ENCODE measurements at places on chromosomes 3 and 15.

- peak; percentile 30 for DNase-seq
Measured at GRCh38 chr15:33547876-33548275, 237.1 kb downstream of the RYR3 start.

DNA sequence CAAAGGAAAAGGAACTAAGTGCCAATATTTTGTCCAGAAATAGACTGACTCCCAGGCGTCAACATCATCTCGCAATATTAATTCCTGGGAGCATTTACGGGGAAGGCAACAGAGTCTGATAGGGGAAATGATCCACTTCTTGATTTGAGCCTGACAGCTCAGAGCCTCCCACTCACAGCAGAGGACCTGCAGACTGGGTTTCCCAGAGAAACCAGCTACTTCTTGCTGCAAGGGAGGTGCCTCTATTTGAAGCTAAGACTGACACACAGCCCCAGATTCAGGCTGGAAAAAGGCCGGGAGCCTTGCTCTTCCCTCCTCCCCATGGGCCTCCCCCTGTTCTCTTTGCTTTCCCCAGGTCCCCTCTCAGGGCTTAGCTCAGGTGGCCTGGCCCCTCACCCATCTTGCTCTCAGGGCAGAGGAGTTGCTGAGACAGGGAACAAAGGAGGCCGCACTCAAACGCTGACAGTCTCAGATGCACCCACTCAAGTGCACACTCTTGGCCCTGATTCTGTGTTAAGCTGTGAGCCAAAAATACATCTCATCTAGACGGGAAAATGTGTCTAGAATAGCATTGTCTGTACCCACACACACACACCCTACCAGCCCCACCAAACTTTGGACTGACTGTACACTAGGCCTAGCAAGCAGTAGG, 49.8 kb upstream of the DCLK3 start:
- no peak for DNase-seq

GRCh38 chr3:189053322-189053721, 118.4 kb upstream of the TPRG1 start:
- no peak for DNase-seq

DNA sequence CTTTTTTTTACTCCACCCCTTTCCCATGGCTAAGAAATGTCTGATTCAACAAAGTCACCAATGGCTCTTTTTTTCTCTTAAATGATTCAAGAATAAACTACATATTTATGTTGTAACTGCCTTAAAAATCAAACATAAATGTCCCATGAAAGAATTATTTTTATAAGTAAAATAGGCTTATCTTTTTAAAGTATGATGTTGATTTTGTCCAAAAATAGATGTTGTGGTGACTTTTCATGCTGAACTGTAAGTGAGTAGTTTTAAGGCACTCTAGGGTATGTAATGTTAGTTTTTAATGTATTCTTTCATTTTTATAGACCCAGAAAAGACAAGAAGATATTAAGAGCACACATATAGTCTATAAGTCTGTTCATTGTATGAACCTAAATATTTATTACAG, 594.9 kb downstream of the NLGN1 start:
- no peak for DNase-seq

DNA sequence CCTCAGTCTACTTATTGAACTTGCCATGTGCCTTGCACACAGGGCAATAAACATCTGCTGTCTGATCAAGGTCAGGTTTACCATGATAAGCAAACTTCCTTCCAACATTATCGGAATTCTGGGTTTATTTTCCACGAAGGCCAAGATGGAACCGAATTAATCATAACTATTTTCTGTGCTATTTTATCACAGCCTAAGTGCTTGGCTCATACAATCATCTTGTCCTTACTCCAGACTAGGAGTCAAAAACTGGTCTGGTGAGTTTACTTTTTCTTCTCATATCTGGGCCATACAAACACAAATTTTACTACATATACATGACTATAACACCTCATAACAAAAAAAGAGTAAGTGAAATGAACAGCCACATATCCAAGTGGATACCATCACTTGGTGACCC, 2.3 kb downstream of the FBN1 start:
- no peak for DNase-seq

DNA sequence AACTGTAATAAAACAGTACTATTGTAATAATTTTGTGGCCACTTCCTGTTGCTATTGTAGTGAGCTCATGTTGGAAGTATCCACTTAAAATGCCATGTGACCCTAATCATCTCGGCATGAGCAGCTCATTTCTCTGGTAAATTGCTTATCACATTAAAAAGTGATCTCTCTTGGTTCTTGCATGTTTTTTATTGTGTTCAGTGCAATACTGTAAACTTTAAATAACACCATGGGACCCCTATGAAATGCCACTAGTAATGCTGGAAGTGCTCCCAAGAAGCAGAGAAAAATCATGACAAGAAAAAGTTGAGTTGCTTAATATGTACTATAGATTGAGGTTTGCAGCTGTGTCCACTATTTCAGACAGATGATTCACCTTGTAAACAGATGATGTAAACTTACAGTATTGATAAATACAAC, 45.6 kb downstream of the NMD3 start:
- DNase-seq: no peak

- DNase-seq: no peak
Measured at GRCh38 chr15:47669221-47669620, 48.1 kb upstream of the SEMA6D start.

DNA sequence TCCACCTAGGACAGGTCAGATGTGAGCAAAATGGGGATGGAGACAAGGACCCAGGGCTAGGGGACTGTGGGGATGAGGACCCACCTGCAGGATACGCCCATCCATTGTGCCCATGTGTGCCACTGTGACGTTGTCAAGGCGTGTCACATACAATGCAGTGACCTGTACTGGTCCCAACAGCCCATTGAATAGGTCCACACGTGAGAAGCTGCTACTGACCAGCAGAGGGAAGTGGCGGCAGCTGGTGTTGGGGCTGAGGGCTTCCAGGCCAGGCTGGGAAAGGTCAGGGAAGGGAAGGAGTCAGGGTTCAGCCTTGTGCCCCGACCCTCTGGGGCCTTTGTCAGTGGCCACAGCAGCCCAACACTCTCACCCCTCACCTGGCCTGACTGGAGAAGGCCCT, 4.7 kb downstream of the MST1R start:
- DNase-seq: no peak

DNA sequence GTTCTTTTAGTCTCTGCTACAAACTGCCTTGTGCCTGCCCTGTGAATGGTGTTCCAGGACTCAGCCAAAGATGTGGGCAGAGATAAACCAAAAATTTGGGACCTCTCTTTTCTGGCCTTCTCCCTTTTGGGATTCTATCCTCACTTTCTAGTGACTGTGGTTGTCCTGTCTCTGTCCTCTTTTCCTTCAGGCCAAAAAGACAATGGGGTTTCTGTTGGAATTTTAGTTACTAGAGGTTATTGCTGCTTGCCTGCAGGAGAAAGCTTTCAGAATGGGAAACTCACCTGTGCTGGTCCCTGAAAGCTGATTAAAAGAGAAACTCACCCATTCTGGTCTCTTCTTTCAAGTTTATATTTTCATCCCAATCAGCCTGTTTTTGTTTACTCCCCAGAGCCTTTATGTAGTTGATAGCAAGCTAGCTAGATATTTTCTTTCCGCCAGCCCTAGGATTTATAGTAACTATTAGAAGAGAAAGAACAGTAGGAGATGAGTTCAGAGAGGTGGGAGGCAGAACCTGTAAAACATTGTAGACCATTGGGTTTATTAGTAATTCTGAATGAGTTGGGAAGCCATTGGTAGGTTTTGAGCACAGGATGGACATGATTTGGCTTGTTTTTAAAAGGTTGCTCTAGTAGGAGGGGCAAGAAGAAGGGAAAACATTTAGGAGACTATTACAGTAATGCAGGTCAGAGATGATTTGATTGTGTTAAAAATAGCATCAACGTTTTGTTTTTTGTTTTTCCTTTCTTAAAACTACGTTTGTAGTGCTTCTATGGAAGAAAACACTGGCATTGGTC, 138.9 kb downstream of the TCF12 start:
- no peak for DNase-seq

GRCh38 chr3:126474498-126475412, 936 bp downstream of the ZXDC start:
- peak; percentile 52 for DNase-seq

GRCh38 chr15:60179786-60180391, 175.8 kb downstream of the FOXB1 start:
- peak; percentile 49 for DNase-seq

GRCh38 chr15:83767741-83768140, 113.8 kb downstream of the ADAMTSL3 start:
- no peak for DNase-seq
